ENCODE measurements at places on chromosomes 11 and 22. TPM values are rescaled to one million over a fixed set of nuclear protein-coding genes. Genes with fewer than 3 reads are reported as not detected.

The SPI1 gene
- polyA plus RNA-seq: 3.4 TPM

The PIWIL4 gene
- 4.7 TPM for polyA plus RNA-seq

The PAX6 gene
- 0.15 TPM for polyA plus RNA-seq

The FAM181B gene
- polyA plus RNA-seq: 2.3 TPM

The SERPING1 gene
- 137 TPM for polyA plus RNA-seq

The SMIM35 gene
- 0.17 TPM for polyA plus RNA-seq

The OR51E1 gene
- polyA plus RNA-seq: 1.7 TPM

GRCh38 chr11:73019996-73020395 lies 122.1 kb downstream of the FCHSD2 start:
- DNase-seq: no peak

DNA sequence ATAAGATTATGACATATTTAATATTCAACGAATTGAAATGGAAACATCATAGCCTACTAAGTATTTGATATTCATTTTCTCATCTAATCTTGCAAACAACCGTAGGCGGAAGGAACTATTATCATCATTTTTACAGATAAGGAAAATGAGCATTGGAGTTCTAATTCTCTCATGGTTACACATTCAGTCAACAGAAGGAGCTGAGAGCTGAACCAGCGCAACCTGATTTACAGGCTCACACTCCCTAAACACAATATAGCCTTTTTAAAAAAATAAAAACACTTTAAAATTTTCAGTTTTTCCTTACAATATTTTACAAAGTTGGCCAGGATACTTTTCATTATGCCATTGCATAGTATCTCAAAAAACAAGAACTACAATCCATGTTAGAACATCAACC lies 74.8 kb downstream of the APOL5 start:
- DNase-seq: no peak

GRCh38 chr22:50329236-50329635 lies 2.4 kb upstream of the DENND6B start:
- DNase-seq: no peak

DNA sequence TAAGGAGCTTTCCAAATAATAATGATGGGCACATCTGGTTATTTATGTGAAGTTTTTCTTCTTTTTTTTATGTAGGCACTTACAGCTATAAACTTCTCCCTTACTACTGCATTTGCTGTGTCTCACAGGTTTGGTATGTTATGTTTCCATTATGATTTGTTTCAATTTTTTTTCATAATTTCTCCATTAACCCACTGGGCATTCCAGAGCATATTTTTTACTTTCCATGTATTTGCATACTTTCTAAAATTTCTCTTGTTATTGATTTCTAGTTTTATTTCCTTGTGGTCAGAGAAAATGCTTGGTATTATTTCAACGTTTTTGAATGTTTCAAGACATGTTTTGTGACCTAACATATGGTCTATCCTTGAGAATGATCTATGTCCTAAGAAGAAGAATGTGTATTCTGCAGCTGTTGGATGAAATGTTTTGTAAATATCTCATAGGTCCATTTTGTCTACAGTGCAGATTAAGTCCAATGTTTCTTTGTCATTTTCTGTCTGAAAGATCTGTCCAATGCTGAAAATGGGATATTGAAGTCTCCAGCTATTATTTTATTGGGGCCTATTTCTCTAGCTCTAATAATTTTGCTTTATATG lies 362.1 kb downstream of the DDX10 start:
- DNase-seq: no peak

- DNase-seq: no peak
Observed at GRCh38 chr11:91158297-91158696, 935.4 kb upstream of the CHORDC1 start.

DNA sequence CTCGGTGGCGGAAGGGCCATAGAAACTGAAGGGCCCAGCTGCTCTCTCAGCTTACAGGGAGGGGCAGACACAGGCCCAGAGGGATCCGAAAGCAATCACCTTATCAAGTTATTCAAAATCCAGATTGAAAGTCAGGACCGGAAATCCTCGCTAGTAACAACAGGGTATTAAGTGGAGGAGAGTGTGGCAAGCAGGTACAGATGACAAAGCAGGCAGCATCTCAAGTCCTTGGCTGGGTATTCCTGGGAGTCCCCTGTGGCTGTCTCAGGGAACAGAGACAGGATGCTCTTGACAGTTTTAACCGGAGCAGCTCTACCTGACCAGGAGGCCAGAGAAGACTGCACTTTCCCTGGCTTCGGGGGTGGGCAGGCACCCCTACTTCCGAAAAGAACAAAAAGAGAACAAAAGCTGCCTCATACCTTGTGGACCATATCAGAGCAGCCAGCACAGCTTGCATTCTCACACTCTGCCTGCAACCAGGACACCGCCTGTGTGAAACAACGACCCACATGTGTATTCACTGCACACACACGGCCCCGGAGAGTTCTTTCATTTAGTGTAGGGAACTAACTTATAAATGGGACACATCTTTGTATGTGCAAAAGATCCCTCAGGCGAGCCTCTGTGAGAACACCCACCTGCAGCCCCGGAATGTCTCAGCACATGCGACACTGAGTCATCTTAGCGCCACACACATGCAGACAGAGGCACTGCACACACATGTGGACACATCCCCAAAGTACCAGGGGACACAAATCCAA lies 78.3 kb downstream of the MICAL3 start:
- no peak for DNase-seq

DNA sequence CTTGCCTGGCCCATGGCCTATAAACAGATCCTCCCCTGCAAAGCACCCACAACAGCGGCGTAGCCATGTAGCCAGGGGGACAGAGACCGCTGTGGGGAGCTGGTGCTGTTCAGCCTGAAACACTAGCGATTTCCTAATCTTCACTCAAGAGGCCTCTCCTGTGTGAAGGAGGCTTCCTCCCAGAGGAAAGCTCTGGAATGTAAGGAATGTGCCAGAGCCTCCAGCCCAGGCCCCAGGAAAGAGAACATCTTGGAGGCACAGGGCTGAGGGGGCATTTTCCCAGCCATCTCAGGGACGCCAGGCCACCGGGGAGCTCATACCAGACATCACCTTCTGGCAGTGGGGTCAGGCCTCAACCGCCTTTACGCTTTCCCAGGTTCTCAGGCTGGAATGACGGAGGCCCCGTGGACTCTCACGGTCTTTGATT lies 24.0 kb downstream of the MIAT start:
- no peak for DNase-seq

DNA sequence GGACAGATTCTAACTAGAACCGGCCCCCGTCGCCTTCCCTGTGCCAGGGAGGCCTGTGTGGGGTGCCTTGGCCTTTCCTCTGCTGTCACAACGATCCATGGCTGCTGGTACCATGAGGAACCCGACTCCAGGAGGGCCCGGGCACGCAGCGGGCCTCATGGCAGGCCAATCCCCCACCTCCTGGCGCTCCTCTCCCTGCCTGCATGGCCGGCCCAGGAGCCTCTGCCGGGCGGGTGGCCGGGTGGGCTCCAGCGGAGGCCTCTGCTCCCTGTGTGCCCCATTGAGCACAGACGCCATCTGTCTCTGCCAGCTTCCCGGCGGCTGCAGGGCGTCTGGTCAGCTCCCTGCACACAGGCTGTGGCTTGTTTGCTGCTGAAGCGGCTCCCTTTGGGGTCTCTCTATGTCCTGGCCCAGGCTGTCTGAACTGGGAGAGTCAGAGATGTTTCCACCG lies 86.5 kb downstream of the MYEOV start:
- DNase-seq: no peak

DNA sequence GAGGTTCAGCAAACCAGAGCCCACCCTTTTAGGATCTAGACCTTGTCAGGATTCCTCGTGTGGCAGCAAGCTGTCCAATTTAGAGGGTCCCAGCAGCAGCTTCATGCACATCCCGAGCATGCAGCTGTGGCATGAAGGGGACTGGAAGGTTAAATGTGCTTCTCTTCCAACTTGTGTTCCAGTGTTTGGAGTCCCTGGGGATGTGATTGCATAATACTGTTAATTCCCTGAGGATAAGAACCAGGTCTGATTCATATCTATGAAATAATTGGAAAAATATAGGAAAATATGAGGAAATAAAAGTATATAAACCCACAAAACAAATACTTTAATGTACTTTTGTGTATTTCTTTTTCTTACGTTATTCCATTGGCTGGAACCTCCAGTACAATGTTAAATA lies 130.5 kb downstream of the MORC2 start:
- no peak for DNase-seq

GRCh38 chr11:2944530-2944929 lies 15.3 kb upstream of the PHLDA2 start:
- DNase-seq: no peak

DNA sequence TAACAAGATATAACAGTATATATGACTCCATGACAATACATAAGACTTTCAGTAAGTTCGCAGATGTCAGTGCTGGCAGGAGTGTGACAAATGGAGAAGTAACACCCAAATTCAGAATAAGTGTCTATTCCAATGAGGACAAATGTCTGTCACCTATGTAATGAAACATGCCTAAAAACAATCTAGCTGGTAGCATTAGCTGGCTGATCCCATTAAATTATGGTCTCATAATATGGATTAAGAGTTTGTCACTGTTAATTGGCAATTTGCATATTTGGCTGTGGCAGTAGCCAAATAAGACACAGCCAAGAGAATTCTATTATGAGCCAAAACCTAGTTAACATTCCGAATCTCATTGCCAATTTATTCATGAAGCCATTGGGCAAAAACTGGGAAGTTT lies 30.2 kb upstream of the CAVIN3 start:
- DNase-seq: no peak

GRCh38 chr11:31404614-31405013 lies 35.0 kb downstream of the DNAJC24 start:
- DNase-seq: no peak

DNA sequence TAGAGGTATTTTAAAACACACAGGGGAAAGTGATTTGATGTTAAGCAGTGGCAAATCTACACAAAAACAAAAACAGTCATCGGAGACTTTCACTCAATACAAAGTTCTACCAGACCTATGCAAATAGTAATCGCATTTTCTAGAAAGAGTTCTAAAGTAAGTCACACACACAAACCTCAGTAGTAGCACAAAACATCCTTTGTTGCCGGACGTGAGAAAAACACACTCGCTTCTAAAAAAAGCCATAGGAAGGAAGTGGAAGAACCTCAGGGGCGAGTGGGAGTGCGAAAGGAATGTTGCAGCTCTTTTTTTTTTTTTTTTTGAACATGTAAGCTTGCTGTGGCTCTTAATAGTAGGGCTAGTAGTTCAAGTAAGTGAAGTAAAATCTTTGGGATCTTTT lies 88.9 kb downstream of the MAML2 start:
- DNase-seq: peak; percentile 73

Data from left kidney (tissue), 8 donors.